ENCODE measurements at places on chromosomes 7 and 10.

DNA sequence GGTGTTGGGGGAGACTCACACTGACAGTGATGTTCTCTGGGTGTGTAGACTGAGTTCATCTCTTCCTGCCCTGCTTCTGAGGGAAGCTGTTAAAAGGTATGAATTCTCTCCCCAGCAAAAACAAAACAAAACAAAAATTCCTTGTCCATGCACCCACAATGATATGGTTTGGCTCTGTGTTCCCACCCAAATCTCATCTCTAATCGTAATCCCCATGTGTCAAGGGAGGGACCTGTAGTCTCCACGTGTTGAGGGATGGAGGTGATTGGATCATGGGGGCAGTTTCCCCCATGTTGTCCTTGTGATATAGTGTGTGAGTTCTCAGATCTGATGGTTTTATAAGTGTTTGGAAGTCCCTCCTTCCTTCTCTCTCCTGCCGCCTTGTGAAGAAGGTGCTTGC lies 245.5 kb downstream of the GALNT17 start:
- no peak for DNase-seq

- DNase-seq: no peak
These were observed 125.7 kb upstream of the CXCL12 start for GRCh38 chr10:44510379-44511115.

DNA sequence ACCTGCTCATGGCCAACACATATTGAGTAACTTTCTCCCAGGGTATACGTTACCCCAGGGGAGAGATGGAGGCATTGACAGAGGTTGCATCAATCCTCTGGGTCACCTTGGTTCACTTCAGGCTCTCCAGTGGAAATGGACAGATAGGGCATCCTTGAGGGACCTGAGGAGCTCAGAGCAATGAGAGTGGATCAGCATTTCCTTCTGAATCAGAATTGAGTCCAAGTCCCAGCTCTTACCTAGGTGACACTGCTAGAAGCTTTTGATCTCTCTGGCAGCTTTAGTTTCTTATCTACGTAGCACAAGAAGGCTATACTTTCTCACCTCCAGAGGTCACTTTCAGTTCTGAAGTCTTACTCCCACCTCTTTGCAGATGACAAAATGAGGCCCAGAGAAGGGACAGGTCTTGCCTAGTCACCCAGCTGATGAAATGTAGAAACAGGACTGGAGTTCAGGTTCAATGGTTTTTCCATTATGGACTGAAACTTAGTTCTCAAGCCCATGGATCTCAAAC lies 35.2 kb downstream of the PANK1 start:
- no peak for DNase-seq

DNA sequence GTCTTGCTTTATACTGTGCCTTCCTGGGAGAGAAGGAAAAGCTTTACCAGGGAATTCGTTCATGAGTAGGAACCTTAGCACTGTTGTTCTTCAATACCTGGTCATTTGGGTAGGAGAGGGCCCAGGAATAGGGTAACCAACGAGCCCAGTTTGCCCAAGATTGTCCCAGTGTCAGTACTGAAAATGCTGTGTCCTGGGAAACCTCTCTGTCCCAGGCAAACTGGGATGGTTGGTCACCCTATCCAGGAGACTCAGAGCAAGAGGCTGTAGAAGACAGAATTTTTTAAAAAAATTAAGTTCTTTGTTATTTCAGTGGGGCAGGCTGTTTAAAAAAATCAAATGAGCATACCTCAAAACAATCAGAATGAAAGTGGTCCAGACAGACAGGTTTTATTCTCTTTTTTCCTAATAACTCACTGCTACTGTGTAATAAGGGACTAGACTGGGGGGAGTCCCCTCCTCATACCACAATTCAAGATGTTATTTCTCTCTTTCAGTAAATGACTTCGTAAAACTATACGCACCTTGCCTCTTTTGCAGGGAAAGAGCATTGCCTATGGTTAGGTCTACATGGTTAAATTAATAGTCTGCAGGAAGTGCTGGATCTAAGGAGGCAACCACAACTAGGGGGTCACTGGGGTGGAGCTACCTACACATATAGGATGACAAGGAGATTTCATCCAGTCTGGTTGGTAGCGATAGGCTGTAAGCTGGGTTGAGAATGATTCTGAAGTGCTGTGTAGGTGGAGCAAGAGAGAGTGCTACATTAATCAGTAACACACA lies 41.1 kb upstream of the FAM133B start:
- no peak for DNase-seq

GRCh38 chr7:131895541-131896164 lies 339.2 kb upstream of the PODXL start:
- no peak for DNase-seq

- DNase-seq: no peak
These were observed 33.4 kb upstream of the PFKP start for GRCh38 chr10:3033925-3034324.

DNA sequence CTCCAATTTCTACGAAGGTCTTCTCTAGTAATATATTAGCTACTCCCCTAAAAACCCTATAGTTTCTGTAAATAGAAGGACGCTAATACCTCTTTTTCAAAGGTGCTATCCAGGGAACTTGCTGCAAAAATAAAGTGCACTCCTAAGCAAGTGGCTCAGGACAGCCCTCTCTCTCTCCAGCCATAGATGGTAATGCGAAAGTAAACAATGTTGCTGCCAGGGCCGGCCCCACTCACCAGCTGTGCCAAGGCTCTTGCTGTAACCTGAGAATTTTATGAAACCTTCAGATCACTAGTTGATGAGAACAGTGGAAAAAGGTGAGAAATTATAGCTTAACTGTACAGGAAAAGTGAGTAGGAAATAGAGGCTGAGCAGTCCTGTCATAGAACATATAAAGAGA lies 10.9 kb upstream of the TAS2R39 start:
- DNase-seq: no peak

DNA sequence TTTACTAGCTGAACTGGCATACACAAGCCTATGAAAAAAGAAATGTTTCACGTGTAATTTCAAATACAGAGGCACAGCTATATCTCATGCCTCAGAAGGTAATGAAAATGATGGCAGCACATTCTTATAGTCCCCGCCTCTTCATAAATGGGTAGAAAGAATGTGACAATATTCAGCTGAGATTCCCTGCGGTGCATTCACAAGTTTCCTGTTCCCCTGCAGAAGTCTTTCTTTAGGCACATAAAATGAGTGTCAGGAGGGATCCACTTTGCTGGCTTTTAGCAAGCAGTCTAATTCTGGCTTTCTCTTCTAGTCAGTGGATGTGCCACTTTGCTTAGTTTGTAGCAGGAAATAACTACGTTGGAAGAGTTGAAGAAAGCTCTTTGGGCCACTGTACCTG lies 56.1 kb downstream of the DGKB start:
- DNase-seq: no peak

DNA sequence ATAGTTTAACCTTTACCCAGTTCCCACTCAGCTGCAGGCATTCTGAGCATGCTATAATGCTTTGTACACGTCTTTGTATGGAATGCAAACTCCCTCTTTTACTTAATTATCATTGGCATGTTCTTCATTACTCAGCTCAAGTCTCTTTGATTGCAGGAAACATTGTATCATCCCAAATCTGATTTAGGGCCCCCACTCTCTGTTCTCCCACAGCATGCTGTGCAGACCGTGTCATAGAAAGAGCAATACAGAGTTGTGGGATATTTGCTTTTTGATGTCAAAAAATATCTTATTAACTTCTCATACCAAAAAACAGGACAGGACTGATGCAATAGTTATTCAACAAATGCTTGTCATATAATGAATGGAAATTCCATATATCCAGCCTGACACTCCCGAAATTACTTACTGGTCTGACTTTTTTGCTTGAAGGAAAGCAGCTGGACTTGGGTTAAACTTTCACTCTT lies 1081.5 kb upstream of the C7orf33 start:
- DNase-seq: no peak

DNA sequence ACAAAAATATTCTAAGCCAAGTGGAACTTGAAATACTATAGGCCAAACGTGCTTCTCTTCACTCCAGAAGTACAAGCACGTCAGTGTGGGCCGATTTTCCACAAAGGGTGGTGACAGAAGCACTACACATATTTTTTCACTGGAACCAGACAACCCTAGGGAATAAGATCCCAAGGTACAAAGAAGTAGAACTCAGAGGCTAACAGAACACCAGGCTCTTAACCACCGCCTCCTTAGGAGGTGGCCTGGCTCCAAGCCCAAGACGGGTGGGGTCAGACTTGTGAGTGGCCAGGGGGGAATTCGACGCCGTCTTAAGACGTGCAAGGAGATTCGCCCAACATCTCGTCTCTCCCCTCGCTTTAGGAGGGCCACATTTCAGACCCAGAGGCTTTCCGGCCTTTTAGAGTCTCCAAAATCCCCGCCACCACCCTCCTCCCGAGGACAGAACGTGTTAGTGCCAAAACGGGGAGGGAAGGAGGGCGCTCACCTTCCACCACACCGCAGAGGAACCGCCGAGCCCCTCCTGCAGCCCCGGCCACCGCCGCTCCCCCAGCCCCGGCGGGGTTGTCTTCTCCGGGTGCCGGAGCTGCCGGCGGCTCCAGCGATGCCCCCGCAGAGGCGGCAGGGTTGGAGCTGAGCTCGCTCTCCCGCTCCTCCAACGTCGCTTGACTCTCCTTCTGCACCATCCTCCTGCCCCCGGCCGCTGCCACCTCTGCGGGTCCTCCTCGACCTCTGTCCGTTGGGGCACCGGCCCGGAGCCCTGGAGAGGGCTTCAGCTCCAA lies 716 bp downstream of the OGA start:
- DNase-seq: no peak

- no peak for DNase-seq
These were observed 215.0 kb downstream of the GRID1 start for GRCh38 chr10:86151613-86152012.

DNA sequence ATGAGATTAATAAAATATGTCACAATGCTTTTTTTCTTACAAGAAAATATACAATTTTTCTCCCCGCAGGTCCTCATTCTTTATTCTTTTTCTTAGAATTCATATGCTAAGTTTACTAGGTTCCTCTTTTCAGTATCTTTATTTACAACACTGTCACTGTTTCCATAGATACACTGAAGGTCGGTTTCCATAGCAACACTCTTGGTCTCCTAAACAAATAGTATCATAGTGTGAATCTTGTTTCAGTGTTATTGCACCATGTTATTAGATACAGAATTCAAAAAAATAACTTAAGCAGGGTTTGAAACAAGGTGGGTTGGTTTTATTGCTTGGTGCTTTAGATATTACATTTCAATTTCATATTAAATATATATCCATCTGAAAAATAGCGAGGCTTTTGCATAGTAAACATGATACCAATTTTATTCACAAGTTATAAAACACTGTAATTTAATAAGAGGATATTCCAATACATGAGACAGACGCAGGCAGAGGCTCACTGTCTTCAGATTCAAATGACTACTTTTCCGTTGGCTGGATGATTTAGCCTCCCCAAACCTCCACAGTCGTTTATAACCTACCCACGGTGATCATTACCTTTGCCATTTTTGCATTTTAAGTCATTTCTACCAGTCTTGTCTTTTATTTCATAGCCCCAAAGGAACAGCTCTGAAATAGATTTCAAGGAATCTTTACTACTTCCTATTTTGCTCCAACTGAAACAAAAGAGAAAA lies 88.9 kb upstream of the KLF6 start:
- DNase-seq: no peak

- no peak for DNase-seq
These were observed 65.4 kb upstream of the DNAJB6 start for GRCh38 chr7:157271315-157271990.

DNA sequence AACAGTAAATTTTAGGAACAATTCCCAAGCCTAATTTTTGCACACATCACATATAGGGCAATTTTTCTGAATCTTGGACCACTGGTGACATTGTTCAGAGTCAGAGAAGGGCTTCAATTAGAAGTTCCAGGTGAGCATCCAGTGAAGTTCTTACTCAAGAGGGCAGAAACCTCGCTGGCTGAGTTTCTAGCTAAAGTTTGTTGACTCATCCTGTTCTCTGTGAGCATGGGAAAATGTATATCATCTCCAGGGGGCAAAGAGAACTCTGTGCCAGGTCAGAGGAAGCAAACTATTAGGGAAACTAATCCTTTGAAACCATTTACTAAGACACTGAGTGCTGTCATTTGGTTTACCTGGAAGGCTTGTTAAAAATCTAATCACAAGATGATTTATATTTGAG lies 695.6 kb upstream of the IGFBP3 start:
- no peak for DNase-seq

DNA sequence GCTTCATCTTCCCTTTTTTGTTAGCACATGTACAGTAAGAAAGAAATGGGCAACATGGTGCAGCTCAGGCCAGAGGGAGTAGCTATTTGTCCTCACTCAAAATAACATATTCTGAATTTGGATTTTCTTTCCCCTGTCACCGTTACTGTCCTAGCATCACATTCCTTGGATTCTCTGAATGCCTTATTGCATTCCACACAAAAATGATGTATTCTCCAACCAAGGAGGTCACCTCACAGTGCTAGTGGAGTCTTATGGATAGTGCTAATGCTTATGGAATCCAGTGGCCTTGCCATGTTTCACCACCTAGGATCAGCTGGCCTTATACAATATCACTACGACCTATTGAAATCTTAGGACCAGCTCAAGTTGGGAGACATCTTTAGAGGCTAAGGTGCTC lies 7.2 kb downstream of the PRSS58 start:
- no peak for DNase-seq

DNA sequence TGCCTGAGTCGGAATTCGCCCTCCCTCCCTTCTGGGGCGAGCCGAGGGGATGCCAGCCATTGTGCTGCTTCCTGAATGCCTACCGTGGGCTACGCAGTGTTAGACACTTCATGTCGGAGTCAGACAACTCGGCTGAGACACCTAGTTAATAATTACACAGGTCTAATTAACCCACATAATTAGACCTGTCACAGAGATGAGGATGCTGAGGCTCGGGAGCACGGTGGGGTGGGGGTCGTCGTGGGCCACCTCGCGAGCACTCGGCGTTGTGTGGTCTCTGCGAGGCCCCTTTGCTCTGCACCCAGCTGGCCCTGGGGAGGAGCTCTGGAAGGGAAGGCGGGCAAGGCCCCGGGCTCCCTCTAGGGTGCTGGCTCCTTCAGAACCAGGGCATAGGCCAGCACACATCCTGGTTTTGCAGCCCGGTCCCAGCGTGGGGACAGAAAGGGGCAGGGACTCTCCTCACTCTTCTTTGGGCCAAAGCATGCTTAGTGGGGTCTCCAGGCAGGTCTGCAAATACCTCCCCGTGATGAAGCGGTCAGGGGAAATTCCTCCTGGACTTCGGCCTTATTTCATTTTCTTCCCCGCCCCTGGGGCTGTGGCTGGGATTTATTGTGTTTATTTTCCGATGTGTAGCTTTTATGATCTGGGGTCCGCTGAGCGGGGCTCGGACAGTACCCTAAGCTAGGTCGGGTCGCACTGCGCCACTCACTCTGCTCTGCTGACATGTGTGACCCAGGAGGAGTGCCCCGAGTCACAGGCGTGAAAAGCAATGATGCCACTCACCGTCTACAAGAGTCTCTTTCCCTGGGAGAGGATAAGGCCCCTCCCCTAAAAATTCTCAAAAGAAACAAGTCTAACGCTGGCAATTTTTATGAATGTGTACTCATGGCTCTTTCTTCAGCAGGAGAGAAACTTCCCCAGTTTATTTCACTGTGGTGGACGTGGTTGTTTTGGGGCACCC lies 4.9 kb upstream of the FOXL3 start:
- DNase-seq: no peak

- no peak for DNase-seq
These were observed 3.1 kb downstream of the ASB15 start for GRCh38 chr7:123604739-123605138.
